SK-N-MC (cell line): ENCODE measurements at places on chromosomes 4 and X.

- no peak for DNase-seq
Observed at GRCh38 chr4:151389311-151389710, 19.7 kb upstream of the FHIP1A start.

GRCh38 chr4:17805580-17806155 lies 4.9 kb downstream of the DCAF16 start:
- no peak for DNase-seq

DNA sequence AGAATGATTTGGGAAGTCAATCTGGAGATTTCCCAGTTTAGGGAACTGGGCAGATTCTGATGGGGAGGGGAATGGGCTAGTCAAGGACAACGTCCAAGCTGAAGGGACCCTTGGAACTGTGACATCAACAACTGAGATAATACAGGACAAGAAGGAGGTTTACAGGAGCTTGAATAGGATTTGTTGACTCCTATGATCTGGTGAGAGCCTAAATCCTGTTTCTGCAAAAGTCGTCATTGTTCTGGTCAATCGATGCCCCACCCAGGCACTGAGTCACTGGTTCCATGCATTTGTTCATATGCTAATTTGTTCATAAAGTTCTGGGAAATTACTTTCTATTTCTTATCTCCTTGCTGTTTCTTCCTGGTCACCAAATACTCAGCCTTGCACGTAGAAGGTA lies 15.3 kb upstream of the PDGFRA start:
- no peak for DNase-seq

GRCh38 chrX:131955099-131955777 lies 67.9 kb upstream of the STK26 start:
- no peak for DNase-seq

- DNase-seq = no peak
Observed at GRCh38 chr4:2598511-2599303, 62.3 kb downstream of the FAM193A start.

GRCh38 chr4:137156807-137157206 lies 375.5 kb downstream of the PCDH18 start:
- no peak for DNase-seq

DNA sequence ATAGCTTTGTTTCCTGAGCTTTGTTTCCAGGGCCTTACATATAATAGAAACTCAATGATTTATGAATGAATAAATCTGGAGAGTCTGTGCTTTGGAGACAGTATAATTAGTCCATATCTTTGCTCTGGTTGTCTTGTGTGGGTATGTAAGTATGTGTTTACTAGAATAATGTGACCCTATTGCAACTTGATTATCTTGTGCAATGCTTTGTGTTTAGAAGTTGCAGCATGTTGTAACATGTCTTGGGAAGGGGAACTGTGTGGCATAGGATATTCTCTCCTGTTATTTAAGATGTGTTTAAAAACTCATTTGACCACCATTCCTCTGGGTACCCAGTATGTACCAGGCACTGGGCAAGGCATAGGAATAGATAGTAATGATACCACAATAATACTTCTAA lies 6.1 kb downstream of the SPATA18 start:
- DNase-seq = no peak

DNA sequence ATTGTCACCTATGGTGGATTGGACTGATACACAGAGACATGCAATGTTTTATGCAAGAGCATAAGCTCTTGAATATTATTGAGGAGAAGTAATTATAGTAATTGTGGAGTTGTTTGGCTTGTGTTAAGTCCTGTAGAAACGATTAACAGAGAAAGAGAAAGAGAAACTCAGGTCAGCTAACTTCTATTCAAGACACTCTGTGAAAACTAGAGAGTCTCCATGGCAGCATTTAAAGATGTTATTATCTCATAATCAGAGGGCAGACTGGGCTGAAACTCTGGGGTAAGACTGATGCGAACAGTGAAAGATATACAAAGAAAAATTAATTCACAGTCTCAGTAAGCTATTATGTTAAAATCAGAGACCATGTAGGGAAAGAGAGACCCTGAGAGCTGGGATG lies 625.7 kb downstream of the FAT4 start:
- DNase-seq = no peak

GRCh38 chrX:39167791-39168190 lies 366.5 kb downstream of the MID1IP1 start:
- DNase-seq = no peak

DNA sequence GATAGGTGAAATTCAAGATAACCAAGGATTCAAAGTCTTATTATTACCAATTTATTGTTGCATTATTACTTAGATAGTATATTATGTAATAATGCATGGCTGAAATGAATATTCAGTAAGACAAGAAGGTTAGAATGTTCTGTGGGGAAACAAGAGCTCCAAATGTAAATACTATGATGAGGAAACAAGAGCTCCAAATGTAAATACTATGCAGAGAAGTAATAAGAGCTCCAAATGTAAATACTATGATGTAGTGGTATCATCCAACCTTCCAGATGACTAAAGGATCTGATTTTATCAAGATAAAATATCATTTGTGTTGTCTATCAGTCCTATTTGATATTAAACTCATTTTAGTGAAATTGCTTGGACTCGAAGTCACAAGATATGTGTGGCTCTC lies 82.2 kb upstream of the PCDH18 start:
- DNase-seq = no peak

DNA sequence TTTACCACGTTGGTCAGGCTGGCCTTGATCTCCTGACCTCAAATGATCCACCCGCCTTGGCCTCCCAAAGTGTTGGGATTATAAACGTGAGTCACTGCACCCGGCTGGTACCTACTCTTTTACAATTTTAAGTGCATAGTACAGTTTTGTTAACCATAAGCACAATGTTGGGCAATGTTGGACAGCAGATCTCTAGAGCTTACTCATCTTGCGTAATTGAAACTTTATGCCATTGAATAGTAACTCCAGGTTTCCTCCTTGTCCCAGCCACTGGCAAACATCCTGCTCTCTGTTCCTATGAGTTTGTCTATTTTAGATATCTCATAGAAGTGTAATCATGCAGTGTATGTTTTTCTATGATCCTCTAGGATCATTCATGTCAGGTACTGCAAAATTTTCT lies 9.3 kb upstream of the CPE start:
- no peak for DNase-seq

DNA sequence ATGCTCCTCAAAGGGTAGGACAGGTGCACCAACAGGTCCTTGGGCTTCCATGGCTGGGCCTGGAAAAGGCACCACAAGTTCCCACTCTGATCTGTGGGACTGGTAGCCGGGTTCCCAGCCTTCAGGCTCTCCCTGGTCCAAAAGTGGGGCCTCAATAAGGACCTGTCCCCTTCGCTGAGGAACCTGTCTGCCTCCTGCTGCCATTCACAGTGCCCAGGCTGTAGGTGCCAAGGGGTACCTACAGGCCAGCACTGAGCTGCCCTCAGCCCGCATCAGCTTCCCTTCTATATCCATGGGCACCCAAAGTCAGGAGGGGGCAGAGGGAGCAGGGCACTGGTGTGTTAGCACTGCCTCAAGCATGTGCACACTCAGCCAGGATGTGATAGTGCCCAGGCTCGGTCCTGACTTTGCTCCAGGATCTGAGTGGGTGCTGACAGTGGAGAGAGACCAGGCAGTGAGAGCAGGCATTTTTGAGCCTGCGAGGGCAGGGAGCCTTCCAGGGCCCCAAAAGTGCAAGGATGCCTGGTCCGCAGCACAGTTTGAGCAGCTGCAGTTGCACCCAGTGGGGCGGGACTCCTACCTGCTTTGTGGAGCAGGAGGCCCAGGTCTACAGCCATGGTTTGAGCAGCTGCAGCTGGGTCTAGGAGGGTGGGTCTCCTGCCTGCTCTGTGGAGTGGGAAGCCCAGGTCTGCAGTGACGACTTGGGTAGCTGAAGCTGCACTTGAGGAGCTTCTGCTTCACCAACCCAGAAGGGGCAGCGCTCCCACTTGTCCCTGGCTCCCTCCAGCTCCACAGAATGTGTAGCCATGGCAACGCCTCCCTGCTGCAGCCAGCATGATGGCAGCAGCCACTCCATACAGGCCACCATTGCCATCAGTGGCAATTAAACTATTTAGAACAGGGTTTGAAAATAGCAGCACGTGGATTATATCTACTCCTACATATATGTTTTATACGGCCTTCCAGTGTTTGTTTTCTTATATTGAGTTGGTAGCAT lies 376.4 kb downstream of the KCTD8 start:
- no peak for DNase-seq

- no peak for DNase-seq
Observed at GRCh38 chrX:150229481-150229880, 133.6 kb upstream of the MAMLD1 start.

GRCh38 chrX:36974911-36975310 lies 33.3 kb upstream of the FAM47C start:
- no peak for DNase-seq

DNA sequence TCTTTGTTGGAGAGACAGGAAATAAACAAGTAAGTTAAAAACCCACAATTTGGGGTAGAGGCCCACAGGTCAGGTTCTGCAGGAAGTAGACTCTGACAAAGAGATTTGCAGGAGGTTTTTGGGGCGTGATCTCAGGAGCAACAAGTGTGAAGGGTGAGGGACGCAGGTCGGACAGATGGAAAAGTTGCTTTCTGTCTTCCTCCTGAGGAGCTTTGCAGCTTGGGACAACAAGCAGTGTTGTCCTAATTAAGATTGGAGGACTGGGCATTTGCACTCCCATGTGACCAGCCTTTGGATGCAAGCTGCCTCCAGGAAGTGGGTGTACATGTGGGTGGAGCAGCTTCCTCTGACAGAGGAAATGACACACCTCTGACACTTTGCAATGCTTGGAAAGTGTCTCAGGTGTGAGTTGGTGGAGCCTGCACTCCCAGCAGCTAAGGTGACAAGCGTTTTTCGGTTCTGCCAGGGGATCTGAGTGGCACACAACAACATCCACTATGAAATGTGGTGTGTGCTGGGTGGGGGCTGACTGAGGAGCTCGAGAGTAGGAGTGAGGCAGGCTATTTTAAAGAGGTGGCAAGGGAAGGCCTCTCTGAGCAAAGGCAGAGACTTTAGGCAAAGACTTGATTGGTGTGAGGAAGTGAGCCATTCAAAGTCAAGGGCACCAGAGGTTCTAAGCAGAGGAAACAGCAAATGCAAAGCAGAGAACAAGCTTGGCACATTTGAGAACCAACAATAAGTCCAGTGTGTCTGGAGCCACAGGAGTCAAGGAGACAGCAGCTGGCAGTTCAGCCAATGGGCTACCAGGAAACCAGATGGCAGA lies 339.8 kb upstream of the GATB start:
- DNase-seq = no peak

DNA sequence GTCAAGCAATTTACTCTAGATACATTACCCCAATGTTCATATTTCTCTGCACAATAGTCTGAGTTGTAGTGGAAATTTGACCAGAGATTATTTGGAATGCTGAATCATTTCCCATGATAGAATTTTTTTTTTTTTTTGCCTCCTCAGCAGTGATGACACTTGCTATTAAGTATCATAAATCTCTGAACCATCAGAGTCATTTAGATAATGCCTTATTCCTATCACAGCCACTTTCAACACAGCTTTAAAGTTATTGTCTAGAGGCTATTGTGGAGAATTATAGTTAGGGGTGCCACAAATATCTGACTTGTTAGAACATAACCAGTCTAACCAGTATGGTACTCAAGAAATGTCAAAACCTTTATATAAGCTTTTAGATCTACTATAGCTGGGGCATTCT lies 79.8 kb downstream of the LCORL start:
- no peak for DNase-seq

- DNase-seq = no peak
Observed at GRCh38 chr4:114864060-114864459, 249.4 kb downstream of the NDST4 start.

- no peak for DNase-seq
Observed at GRCh38 chr4:66501997-66502396, 831.7 kb upstream of the EPHA5 start.

GRCh38 chr4:152500275-152500674 lies 35.6 kb downstream of the FBXW7 start:
- DNase-seq = no peak

GRCh38 chrX:115023811-115024210 lies 6.4 kb upstream of the IL13RA2 start:
- DNase-seq = no peak

- no peak for DNase-seq
Observed at GRCh38 chr4:1385373-1386340, 20.6 kb downstream of the NKX1-1 start.

- no peak for DNase-seq
Observed at GRCh38 chrX:115493015-115493414, 68.0 kb upstream of the PLS3 start.

GRCh38 chrX:119236623-119237561 lies 807 bp downstream of the PGRMC1 start:
- no peak for DNase-seq

DNA sequence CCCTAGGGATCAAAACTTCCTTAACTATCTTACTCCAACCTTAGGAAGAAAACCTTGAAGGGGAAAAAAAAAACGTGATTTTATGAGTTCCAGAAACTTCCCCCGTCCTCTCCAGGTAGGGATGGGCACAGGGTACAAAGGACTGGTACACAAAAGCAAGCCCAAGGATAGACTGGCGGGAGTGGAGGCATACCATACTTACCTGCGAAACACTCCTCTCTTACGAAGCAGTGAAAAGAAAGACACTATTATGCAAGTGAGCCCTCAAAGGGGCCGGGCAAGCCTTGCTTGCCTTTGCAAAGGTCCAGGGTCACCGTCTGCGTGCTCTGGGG lies 651 bp downstream of the TSPAN6 start:
- DNase-seq = no peak

DNA sequence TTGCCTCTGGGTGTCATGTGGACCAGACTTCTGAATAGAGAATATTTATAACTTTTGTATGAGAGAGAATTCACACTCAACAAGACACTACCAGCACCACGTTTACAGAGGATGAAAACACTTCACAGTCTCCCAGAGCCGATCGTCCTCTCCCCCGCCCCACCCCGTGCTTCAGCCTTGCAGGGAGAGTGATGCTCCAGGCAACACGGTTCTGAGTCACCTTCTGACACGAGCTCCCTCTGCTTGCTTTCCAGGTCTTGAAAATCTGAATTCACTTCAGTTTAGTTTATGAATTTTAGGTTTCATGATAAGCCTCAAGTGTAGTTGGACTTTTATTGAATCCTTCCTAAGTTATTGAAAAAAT lies 59.8 kb downstream of the CPLX1 start:
- no peak for DNase-seq
